ENCODE measurements at places on chromosomes 6 and 20.

DNA sequence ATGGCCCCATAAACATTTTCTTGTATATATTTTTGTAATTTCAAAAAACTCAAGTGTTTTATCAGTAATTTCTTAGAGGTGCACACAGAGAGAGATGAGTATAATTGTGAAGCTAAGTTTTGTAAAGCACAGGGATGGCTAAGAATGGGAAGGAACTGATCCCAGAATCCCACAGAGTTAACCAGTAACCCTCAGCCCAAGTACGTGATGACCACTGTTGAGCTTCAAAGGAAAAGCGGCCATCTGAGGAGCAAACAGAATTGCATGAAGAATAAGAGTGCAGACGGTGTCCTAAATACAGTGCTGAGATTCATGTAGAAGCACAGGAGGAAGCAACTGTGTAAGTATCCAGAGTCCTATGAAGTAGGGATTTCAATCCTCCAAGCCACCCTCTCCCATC, 28.1 kb upstream of the HLA-C start:
- no peak for ATAC-seq

DNA sequence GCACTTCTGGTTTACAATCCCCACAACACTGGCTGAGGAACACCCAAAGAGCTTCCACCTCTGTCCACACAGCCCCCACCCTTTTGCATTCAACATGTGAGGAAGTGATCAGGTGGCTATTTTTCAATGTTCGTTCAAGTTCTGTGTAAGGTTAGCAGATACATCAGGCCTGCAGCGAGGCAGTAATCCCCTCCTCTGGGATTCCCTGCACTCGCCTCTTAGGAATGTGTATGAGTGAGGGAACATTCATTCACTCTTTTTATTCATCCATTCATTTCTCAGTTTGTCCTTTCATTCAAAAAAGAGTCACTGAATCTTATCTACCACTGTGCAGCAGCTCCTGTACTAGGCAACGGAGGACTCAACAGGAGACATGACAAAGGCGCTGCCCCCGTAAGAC, 236.4 kb upstream of the PRDM1 start:
- no peak for ATAC-seq

- ATAC-seq: no peak
Measured at GRCh38 chr6:61977947-61978346, 308.1 kb downstream of the KHDRBS2 start.

GRCh38 chr6:50851049-50851845, 32.6 kb downstream of the TFAP2B start:
- ATAC-seq: no peak

GRCh38 chr6:110814102-110815014, 911 bp downstream of the CDK19 start:
- ATAC-seq: no peak

DNA sequence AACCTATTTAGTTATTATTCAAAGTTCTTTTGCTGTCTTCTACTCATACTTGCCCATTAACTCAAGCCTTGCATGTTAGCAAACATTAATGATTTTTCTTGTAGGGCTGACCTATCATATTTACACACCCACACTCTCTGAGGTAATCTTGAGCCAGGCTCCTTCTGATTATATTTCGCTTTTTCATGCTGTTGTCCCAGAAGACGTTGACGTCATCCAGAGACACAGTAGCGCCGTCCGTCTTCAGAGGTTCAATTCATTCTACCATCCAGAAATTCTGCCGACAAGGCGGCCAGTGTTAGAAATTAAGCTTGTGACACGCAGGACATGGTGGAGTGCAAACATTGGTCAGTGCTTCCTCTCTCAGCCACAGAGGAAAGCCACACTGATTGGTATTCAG, 584.7 kb downstream of the BMP2 start:
- no peak for ATAC-seq

- ATAC-seq: no peak
Measured at GRCh38 chr20:8005575-8006366, 13.8 kb downstream of the TMX4 start.

DNA sequence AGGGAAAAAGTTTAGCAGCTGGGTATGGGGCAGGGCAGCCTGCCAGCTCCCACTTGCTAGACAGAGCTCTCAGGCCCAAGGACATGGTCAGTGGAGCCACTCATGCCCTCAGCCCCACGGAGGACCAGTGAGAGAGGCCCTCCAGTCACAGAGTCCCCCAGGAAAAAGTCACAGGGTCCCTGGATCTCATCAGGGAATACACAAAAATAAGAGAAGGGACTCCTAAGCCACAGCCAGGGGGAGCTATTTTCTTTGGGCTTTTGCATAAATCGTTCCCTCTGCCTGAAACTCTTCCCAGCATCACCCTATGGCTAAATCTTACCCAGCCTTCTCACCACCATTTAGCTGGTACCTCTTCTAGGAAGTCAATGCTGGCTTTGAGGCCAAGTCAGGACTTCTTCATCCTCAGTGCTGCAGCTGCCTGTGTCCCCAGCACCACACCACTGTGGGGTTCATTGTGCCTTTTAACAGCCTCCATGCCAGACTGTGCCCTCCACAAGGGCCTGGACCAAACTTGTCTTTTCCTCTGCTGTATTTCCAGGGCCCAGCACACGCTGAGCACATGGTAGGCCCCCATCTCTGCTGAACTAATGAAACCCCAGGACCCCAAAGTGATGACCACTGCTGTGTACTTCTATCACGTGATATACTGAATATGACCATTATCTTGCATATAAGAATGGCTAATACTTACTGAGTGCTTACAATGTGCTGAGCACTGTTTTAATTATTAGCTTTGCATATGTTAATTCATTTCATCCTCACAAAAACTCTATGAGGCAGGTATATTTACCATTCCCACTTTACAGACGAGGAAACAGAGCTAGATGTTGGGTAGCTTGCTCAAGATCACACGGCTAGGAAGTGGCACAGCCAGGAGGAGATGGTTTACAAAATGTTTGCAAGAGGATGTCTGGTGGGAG, 2.0 kb downstream of the ZNF335 start:
- no peak for ATAC-seq

- no peak for ATAC-seq
Measured at GRCh38 chr6:105301756-105302616, 100.9 kb downstream of the PREP start.

DNA sequence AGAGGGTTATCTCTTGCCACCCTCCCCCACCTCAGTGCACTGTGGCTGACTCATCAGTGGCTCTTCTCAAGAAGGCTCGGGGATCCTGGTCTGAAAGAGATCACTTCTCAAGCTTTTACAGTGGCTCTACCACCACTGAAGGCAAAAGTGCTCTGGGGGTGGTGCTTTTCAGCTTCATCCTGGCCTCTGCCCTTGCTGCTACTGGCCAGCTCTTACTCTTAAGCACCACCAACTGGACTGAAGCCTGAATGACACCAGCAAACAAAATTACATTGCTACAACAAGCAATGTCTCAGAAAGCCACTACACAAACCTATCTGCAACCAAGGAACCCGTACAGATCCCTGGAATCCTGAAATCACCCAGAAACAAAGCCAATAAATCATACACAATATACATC, 402.1 kb downstream of the EPHA7 start:
- no peak for ATAC-seq

- ATAC-seq: no peak
Measured at GRCh38 chr20:301886-302848, 4.8 kb downstream of the ZCCHC3 start.

- no peak for ATAC-seq
Measured at GRCh38 chr6:168171673-168172353, 92.8 kb upstream of the FRMD1 start.

- no peak for ATAC-seq
Measured at GRCh38 chr6:143882401-143882930, 18.2 kb downstream of the ZC2HC1B start.

DNA sequence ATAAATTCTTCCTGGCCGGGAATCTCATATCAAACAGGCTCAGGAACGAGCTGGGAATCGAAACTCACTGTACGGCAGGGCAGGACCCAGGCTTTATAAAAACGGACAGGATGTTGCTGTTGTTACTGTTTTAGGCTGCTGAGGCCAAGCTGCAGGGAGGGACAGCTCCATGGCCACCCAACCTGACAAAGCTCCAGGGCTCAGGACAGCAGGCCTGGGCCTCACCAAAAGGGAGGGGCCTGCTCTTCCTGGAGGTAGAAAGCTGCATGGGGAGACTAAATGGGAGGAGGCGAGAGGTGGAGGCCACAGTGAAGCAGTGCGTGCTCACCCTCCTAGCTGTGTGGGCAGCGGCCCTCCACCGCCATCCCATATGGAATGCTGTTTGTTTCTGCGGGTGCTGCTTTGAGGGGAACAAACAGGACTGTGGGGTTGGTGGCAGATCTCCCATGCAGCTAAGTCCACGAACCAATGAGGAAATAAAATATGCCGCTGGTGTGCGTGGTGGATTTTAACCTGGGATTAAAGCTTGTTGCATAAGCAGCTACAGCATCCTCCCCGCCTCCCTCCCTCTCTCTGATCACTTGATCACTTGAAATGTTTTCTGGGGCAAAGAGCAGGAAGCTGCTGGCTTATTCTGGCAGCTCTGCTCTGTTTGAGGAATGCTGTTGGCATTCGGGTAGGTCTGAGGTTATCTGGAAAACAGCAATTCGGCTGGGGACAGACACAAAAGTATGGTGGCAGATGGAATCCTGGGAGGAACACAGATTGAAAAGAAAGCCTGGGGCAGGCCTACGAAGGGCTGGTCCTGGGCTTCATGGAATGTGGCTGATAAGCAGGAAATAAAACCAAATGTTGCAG, 2.4 kb upstream of the ZMYND8 start:
- ATAC-seq: peak; percentile 64

DNA sequence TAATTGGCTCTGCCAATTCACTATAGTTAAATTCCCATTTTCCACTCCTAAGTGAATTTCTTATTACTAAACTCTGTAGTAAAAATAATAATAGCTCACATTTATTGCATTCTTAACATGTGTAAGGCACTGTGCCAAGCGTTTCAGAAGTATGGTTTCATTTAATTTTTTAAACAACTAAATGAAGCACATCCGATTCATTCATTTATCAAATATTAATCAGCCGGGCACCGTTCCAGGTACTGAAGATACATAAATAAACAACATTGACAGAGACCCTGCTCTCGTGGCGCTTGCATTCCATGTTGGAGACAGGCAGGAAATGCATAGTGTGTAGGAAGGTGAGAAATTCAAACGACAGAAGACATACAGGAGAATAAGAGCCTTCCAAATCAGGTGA, 423.2 kb upstream of the JARID2 start:
- ATAC-seq: no peak

- peak; percentile 79 for ATAC-seq
Measured at GRCh38 chr20:19252451-19253120, 40.1 kb downstream of the SLC24A3 start.

- peak; percentile 36 for ATAC-seq
Measured at GRCh38 chr20:54172856-54173652, 732 bp downstream of the CYP24A1 start.

DNA sequence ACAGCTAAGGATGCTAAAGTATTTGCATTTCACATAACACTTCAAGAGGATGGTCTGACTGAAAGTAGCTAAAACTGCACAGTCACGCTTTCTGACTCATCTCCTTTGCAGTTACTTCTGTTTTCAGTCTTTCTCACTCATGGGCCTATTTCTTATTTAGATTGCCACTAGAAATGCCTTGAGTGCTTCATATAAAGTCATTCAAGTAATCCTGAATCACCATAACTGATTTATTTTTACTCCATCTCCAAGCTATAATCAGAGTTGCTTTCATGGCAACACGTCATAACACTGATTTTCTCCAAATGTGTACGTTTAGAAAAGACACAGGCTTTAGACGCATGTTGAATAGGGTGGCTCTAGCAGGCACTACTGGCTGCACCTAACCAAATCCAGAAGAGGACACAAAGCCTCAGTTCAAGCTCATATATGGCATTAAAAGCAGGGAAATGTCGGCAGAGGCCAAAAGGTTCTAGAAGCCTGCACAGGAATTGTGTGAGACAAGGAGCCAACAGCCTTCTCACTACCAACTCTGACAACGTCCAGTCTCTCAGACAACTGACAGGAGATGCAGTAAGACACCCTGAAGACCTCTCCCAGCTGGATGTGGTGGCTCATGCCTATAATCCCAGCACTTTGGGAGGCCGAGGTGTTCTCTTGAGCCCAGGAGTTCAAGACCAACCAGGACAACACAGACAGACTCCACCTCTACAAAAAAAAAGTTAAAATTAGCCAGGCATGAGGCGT, 64.1 kb upstream of the BEND6 start:
- ATAC-seq: peak; percentile 58

- ATAC-seq: no peak
Measured at GRCh38 chr6:121858310-121858709, 422.9 kb downstream of the GJA1 start.
